Keratinocyte (primary cell): ENCODE measurements at places on chromosomes 11 and 22. TPM values are rescaled to one million over a fixed set of nuclear protein-coding genes. Genes with fewer than 3 reads are reported as not detected.

Gene BCO2
- 0.37 to 0.51 TPM (median 0.40 TPM) in 3 replicates for polyA plus RNA-seq

GRCh38 chr22:39678862-39679490 lies 108.4 kb downstream of the CACNA1I start:
- no peak overlapping the region for H3K4me3 ChIP-seq
- no peak for DNase-seq
- no peaks in the 10 kb centered on the region for H3K36me3 ChIP-seq
- H3K4me1 ChIP-seq: peaks cover 10% of the 10 kb centered on the region
- H3K27me3 ChIP-seq: peaks cover 15% of the 10 kb centered on the region
- no peak overlapping the region for H3K27ac ChIP-seq

DNA sequence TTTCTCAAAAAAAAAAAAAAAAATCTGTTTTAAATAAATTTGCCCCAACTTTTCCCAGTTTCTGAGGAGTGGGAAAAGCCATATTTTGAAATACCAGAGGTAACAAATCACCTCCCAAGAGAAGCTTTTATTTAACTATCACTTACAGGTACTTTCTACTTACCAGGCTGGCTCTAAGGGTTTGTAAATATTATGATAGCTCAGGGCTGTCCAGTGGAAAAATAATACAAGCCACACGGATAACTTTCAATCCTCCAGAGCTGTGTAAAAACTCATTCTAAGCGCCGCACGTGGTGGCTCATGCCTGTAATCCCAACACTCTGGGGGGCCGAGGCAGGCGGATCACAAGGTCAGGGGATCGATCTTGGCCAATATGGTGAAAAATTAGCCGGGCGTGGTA lies 5.6 kb upstream of the SEC14L4 start:
- DNase-seq: no peak
- no peaks in the 10 kb centered on the region for H3K36me3 ChIP-seq
- H3K4me1 ChIP-seq: no peaks in the 10 kb centered on the region

DNA sequence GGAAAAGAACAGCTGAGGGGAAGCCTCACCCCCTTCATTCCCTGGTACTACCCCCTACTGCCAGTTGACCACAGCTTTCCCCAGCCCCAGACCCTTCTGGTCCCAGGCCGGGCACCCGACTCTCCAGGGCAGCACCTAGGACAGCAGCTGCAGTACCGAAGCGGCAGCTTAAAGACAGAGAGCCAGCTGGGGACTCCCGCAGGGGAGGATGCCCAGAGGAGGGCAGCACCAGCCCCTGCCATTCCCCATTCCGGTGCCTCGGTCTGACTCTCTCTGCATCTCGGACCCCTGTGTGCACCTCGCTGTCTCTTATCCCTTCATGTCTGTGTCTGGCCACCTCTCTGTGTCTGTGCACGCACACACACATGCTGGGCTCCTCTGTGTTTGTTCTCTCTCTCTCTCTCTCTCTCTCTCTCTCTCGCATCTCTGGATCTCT lies 9.4 kb downstream of the IGSF9B start:
- H3K27me3 ChIP-seq: peaks cover 11% of the 10 kb centered on the region
- H3K36me3 ChIP-seq: no peaks in the 10 kb centered on the region
- H3K4me3 ChIP-seq: no peak overlapping the region
- DNase-seq: no peak
- H3K4me1 ChIP-seq: peaks cover 20% of the 10 kb centered on the region
- no peak overlapping the region for H3K27ac ChIP-seq

DNA sequence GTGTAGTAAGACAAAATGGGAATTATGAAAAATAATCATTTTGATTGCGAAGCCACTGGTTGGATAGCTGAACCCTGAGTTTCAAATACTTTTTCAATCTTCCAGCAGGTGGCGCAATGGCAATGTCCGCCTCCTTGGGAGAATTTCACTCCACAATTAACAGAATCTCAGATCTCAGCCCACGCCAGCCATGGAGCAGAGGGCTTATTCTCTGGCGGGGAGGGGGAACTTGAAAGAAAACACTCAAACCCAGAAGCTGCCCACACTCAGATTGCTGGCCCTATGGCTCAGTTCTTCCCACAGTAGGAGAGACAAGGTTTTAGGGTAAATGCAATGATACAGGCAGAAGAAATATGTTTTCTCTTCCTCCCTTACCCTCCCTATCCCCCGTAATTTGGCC lies 38.7 kb upstream of the RCN1 start:
- H3K36me3 ChIP-seq: no peaks in the 10 kb centered on the region
- no peaks in the 10 kb centered on the region for H3K4me1 ChIP-seq
- no peak for DNase-seq

Gene RFPL3
- not detected in 3 replicates for polyA plus RNA-seq

GRCh38 chr11:125578783-125579182 lies 9.5 kb downstream of the EI24 start:
- H3K4me1 ChIP-seq: no peaks in the 10 kb centered on the region
- no peak overlapping the region for H3K4me3 ChIP-seq
- H3K27ac ChIP-seq: no peak overlapping the region
- H3K27me3 ChIP-seq: no peaks in the 10 kb centered on the region

GRCh38 chr22:44682556-44683168 lies 19.3 kb upstream of the PRR5 start:
- no peak overlapping the region for H3K4me3 ChIP-seq
- no peak overlapping the region for H3K27ac ChIP-seq
- peaks cover 17% of the 10 kb centered on the region for H3K4me1 ChIP-seq
- peaks cover 4% of the 10 kb centered on the region for H3K27me3 ChIP-seq
- H3K36me3 ChIP-seq: no peaks in the 10 kb centered on the region
- no peak for DNase-seq

Gene CWF19L2
- 3.5 to 6.2 TPM (median 3.5 TPM) in 3 replicates for polyA plus RNA-seq

DNA sequence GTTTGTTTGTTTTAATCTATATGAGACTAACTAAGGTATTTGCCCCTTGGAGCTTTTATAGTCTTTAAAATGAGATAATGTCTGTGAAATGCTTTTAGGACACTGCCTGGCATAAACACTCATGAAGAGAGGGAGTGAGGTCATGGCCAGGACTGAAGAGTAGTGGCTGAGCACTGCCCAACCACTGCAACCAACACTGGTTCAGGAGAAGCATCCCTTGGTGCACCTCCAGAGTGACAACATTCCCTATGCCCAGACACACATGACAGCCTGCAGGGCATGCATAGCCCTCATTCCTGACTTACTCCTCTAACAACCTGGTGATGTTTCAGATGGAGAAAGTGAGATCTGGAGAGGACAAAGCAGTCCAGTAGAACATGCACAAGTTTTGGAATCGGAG lies 36.1 kb downstream of the ME3 start:
- H3K36me3 ChIP-seq: no peaks in the 10 kb centered on the region
- DNase-seq: no peak
- no peak overlapping the region for H3K4me3 ChIP-seq
- no peaks in the 10 kb centered on the region for H3K27me3 ChIP-seq
- H3K4me1 ChIP-seq: peaks cover 26% of the 10 kb centered on the region

DNA sequence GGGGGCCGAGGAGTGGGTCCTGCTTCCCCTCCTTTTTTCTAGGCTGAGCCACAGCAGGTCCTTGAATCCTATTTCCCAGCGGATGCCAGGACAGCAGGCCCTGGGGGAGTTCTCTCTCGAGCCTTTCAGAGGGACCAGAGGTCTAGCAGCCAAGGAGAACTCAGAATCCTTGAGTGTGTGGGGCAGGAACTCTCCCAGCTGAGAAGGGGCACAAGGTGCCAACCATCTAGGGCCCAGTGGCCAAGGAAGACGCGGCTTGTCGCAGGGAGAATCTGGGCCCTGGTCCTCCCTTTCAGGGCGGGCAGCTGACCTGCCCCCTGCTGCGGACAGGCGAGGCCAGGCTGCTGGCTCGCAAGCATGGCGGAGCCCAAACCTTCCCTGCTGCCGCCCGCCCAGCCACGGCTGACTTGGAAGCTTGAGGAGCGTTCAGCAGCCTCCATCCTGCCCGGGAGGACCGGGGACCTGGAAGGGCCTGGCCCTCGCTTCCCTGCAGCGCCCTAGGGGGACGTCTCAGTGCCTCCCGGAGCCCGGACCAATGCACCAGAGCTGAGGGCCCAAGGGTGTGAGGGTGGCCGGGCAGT lies 972 bp upstream of the TSSC4 start:
- H3K4me3 ChIP-seq: peak overlapping the region; percentile 80
- H3K27ac ChIP-seq: peak overlapping the region; percentile 80
- no peak for DNase-seq
- H3K4me1 ChIP-seq: peaks cover 19% of the 10 kb centered on the region

GRCh38 chr22:42427167-42427566 lies 5.0 kb downstream of the NFAM1 start:
- DNase-seq: no peak
- H3K4me1 ChIP-seq: peaks cover 12% of the 10 kb centered on the region
- H3K27ac ChIP-seq: no peak overlapping the region
- H3K27me3 ChIP-seq: peaks cover 24% of the 10 kb centered on the region
- no peaks in the 10 kb centered on the region for H3K36me3 ChIP-seq
- H3K4me3 ChIP-seq: no peak overlapping the region

DNA sequence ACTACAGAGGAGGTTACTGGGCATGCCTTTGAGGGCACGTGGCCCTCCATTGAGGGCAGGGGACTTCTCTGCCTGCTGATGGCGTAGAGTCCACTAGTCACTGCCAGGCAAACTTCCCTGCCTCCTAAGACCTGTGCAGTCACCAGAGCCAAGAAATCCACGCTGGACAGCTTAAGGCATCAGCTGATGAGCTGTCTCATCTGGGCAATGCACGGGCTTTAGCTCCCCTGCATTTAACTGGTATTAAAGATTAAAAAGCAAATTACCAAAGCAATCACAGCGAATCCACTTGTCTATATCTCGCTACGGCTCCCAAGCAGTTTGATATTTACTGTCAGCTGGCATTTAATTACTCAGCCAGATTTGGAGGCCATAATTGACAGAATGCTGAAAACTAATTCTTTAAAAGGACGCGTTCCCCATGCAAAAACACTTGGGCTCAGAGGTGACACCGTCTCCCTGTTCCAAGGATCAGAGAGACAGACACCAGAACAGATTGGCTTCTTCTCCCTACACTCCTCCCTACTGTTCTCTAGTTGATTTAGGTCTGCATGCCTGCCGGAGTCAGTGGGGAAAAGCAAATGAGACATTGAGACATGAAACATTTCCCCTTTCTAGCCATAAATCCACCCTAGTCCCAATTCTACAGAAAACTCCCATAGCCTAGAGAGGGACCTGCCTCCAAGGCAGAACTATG lies 68.5 kb downstream of the SPATA19 start:
- no peaks in the 10 kb centered on the region for H3K27me3 ChIP-seq
- H3K4me1 ChIP-seq: no peaks in the 10 kb centered on the region
- no peak overlapping the region for H3K4me3 ChIP-seq
- no peaks in the 10 kb centered on the region for H3K36me3 ChIP-seq
- DNase-seq: no peak
- no peak overlapping the region for H3K27ac ChIP-seq

GRCh38 chr11:109197656-109198055 lies 224.3 kb upstream of the C11orf87 start:
- no peak for DNase-seq
- H3K27ac ChIP-seq: no peak overlapping the region
- H3K27me3 ChIP-seq: no peaks in the 10 kb centered on the region
- no peaks in the 10 kb centered on the region for H3K36me3 ChIP-seq
- no peak overlapping the region for H3K4me3 ChIP-seq

GRCh38 chr11:19526119-19526518 lies 186.5 kb upstream of the NAV2 start:
- H3K27ac ChIP-seq: no peak overlapping the region
- H3K4me1 ChIP-seq: no peaks in the 10 kb centered on the region
- no peak overlapping the region for H3K4me3 ChIP-seq
- peaks cover 6% of the 10 kb centered on the region for H3K27me3 ChIP-seq
- DNase-seq: no peak
- no peaks in the 10 kb centered on the region for H3K36me3 ChIP-seq

DNA sequence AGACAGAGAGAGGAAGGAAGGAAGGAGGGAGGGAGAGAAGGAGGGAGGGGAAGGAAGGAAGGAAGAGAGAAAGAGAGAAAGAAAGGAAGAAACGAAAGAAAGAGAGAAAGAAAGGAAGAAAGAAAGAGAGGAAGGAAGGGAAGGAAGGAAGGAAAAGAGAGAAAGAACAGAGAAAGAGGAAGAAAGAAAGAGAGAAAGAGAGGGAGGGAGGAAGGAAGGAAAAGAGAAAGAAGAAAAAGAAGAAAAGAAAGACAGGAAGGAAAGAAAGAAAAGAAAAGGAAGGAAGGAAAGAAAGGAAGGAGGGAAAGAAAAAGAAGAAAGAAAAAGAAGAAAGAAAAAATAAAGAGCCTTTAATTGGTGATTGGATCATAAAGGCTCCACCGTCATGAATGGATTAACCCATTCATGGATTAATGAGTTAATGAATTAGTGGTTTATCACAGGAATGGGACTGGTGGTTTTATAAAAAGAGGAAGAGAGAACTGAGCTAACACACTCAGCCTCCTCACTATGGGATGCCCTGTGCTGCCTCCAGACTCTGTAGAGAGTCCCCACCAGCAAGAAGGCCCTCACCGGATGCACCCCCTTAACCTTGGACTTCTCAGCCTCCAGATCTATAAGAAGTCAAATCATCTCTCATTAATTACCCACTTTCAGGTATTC lies 9.0 kb upstream of the PLAAT2 start:
- H3K4me1 ChIP-seq: peaks cover 10% of the 10 kb centered on the region
- DNase-seq: no peak
- H3K27me3 ChIP-seq: no peaks in the 10 kb centered on the region

Gene OR52A1
- not detected in 3 replicates for polyA plus RNA-seq

- no peaks in the 10 kb centered on the region for H3K4me1 ChIP-seq
- no peaks in the 10 kb centered on the region for H3K27me3 ChIP-seq
- no peak for DNase-seq
Measured at GRCh38 chr22:22750335-22751042, 106.1 kb downstream of the GGTLC2 start.

- no peak overlapping the region for H3K27ac ChIP-seq
- peaks cover 11% of the 10 kb centered on the region for H3K27me3 ChIP-seq
- H3K4me1 ChIP-seq: no peaks in the 10 kb centered on the region
- no peak for DNase-seq
- H3K4me3 ChIP-seq: no peak overlapping the region
- H3K36me3 ChIP-seq: no peaks in the 10 kb centered on the region
Measured at GRCh38 chr22:36191106-36191836, 10.3 kb downstream of the APOL4 start.

- no peaks in the 10 kb centered on the region for H3K36me3 ChIP-seq
- no peaks in the 10 kb centered on the region for H3K27me3 ChIP-seq
- H3K4me1 ChIP-seq: no peaks in the 10 kb centered on the region
- H3K27ac ChIP-seq: no peak overlapping the region
Measured at GRCh38 chr11:29879560-29879959, 137.3 kb downstream of the KCNA4 start.

DNA sequence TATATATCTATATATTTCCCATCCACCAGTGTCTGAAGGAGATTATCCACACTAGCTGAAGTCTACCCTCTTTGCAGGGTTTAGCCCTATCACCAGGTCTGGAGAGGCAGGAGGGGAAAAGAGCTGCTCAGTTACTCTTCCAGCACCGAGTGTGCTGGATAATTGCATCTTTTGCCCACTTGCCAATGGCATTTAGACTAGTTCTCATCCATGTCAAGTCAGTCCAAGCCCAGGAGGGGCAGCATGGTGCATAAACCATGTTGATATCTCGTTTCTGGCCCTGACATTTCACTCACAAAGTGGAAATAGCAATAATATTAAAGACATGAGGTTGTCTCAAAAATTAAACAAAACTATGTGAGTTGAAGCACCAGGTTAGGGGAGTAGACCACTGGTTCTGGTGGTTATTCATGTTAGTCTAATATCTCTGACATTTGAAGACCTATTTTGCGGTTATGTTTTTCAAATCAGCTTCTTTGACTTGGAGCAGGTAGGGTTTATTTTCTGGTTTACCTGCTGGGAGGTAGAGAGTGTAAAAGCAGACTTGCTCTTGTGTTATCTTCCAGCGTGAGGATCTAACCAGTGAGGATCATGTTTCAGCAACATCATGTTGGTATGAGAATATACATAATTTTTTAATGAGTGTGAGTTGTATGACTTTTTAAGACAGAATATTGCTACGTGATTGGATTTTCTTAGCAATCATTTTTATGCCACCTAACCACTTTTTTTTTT lies 273.2 kb upstream of the KIRREL3 start:
- H3K36me3 ChIP-seq: no peaks in the 10 kb centered on the region
- DNase-seq: no peak
- H3K4me3 ChIP-seq: no peak overlapping the region
- peaks cover 30% of the 10 kb centered on the region for H3K4me1 ChIP-seq

Gene KCNQ1
- polyA plus RNA-seq: not detected in 3 replicates
